HepG2 (cell line): ENCODE measurements at places on chromosomes 4 and X. TPM values are rescaled to one million over a fixed set of nuclear protein-coding genes. Genes with fewer than 3 reads are reported as not detected.
A peak's percentile ranks its signal among the peaks of the same experiment; 100 is the strongest.

DNA sequence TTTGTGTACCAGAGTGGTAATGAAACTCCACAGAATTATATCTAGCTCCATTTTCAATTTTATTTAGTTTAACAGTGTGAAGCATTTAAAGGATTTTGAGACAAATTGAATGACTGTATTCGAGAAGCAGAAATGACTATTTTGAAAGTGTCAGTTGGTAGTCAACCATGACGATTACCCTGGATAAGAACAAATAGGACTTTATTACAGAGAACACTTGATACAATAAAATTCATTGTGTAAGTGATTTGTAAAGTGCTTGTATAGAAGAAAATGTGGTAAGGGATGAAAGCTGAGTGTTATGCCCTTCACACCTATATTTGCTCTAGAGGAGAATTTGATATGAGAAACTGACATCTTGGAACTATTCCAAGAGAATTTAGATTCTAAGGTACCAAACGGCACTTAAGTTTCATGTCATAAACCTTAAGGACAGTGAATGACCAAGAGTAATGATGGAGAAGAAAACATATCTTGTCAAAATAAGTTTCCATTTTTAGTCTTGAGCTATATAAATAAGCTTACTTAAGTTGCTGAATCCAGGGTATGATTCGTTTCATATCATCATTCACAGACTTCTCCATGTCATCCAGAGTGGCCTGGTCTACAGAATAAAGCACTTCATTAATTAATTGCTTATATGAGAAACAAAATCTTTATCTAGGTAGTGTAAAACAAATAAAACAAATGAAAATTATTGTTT lies 34.6 kb downstream of the MED14 start:
- no peak overlapping the region for H3K4me3 ChIP-seq
- H3K36me3 ChIP-seq: no peaks in the 10 kb centered on the region; the same call in 1 of the 2 replicates
- DNase-seq: no peak
- H3K27ac ChIP-seq: no peak overlapping the region
- H3K27me3 ChIP-seq: no peaks in the 10 kb centered on the region

- DNase-seq: peak; percentile 1
- no peak overlapping the region for H3K4me3 ChIP-seq
- no peaks in the 10 kb centered on the region for H3K4me1 ChIP-seq
- no peaks in the 10 kb centered on the region for H3K36me3 ChIP-seq
Measured at GRCh38 chrX:39688576-39689375, 409.0 kb downstream of the BCOR start.

GRCh38 chr4:152074573-152074972 lies 313.8 kb upstream of the GATB start:
- no peaks in the 10 kb centered on the region; the same call in 1 of the 2 replicates for H3K27me3 ChIP-seq
- no peak overlapping the region for H3K27ac ChIP-seq
- H3K4me3 ChIP-seq: no peak overlapping the region
- H3K4me1 ChIP-seq: 0 out of 2 replicates have a peak, but pooled peaks cover 10% of the 10 kb centered on the region

Gene HSFX3
- polyA plus RNA-seq: not detected in 2 replicates

- H3K27ac ChIP-seq: no peak overlapping the region
- no peaks in the 10 kb centered on the region for H3K27me3 ChIP-seq
- no peak for DNase-seq
- H3K4me3 ChIP-seq: no peak overlapping the region
Measured at GRCh38 chr4:6721121-6721520, 5.1 kb downstream of the BLOC1S4 start.

GRCh38 chr4:7598939-7599790 lies 164.4 kb upstream of the PSAPL1 start:
- no peak overlapping the region for H3K27ac ChIP-seq
- H3K36me3 ChIP-seq: no peaks in the 10 kb centered on the region
- H3K27me3 ChIP-seq: no peaks in the 10 kb centered on the region
- DNase-seq: no peak
- no peaks in the 10 kb centered on the region for H3K4me1 ChIP-seq

Gene EGFL6
- not detected in 2 replicates for polyA plus RNA-seq
